ENCODE measurements at places on chromosomes 3 and 15.

- no peak for DNase-seq
These were observed 516.7 kb upstream of the MDFIC2 start for GRCh38 chr3:70829092-70829491.

DNA sequence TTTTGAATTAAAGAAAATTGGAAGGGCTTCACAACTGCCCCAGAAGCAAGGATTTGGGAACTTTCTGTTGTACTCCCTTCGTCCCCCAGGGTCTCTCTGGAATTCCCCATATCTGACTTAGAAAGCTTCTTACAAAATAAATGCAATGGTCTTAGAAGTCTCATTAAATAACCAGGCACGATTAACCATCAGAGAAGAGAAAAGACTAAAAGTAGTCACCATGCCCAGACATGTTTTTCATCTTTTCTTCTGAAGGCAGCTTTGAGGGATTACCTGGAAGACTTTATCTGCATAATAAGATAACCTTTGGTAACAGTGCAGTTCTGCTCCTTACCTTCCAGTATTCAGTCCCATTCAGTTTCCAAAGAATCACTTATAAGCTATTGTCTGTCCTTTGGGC lies 135.9 kb downstream of the PTPRG start:
- no peak for DNase-seq

DNA sequence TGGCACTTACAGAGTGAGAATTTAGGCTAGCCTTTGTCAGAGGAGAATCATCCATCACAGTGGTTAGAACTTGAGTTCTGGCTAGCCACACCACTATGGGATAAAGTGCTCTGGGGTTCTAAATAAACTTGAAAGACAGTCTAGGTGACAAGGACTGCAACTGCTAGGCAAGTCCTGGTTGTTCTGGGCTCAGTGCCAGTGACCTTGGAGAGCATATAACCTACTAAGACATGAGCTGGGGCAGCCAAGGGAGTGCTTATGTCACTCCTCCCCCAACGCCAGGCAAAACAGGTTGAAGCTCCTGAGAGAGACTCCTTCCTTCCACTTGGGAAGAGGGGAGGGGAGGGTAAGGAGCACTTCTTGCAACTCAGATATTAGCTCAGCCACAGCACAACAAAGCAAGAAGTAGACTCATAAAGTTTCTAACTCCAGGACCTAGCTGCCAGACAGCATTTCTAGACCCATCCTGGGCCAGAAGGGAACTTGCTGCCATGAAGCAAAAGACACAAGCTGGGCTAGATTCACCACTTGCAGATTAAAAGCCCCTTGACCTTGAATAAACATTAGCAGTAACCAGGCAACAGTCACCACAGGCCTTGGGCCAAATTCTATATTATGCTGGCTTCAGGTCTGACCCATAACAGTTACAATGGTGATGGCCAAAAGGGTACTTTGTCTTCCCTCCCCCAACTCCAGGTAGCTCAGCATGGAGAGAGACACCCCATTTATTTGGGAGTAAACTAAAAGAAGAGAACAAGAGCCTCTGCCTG lies 963.7 kb downstream of the PLOD2 start:
- DNase-seq, result no peak

DNA sequence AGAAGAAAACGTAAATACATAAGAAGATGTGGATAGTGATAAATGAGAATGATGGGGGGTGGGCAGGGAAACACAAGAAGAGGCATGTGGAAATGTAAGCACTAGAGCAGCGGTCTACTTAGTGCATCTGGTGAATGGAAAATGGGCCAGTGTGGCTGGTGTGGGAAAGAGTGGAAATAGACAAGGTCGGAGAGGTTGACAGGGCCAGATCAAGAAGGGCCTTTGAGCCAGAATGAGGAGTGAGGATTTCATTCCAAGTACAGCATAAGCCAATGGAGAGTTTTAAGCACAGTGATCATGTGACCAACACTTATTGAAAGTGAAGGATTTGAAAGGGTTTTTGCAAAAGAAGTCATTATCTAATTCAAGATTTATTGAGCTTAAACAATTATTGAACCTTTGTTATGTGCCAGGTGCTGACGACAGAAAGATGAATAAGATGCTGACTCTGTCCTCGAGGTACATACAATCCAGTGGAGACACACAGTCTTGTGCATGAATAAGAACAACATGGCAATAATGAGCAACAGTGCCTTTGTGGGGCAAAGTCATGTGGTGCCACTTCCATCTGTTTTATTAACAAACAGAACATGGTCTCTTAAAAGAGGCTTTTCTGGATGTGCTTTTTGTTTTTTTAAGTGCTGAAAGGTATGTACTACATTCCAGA lies 124.1 kb downstream of the MFSD1 start:
- no peak for DNase-seq

DNA sequence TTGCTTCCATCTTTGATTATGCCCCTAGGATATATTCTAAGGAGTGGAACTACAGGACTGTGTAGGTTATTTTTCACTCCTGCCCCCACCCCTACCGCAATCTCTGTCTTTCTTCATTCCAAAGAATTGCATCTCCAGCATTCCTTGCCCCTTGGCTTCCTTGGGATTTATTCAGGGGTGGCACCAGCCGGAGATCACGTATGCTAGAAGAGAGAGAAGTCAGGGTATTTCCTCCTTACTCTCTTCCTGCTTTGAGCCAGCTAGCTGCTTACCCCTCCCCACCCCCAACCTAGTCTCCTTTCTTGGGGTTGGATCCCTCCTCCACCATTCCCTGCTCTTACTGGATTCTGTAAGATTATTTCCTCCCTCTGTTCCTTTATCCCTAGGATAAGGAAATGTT lies 35.0 kb upstream of the DENND4A start:
- no peak for DNase-seq

GRCh38 chr3:168284728-168285127 lies 189.0 kb upstream of the GOLIM4 start:
- DNase-seq, result no peak

GRCh38 chr3:13892304-13892703 lies 12.4 kb upstream of the WNT7A start:
- no peak for DNase-seq

DNA sequence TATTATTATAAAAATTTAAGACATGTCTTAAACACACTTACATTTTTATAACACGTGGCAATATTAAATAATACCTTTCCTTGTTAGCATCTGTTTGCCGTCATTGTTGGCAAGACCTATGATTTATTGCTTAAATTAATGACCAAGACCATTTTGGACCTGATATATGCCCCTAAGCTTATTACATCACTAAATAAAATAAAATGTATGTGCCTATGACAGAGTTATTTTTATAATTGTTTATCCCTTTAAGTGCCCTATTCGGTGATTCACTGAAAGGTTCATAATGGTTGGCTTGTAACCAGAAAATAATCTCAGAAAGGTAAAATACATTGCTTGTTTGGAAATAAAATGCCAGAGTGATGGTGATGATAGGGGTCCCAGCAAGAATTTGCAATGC lies 17.5 kb downstream of the CDIN1 start:
- DNase-seq, result no peak

GRCh38 chr3:59374818-59375211 lies 325.0 kb upstream of the CFAP20DC start:
- no peak for DNase-seq

DNA sequence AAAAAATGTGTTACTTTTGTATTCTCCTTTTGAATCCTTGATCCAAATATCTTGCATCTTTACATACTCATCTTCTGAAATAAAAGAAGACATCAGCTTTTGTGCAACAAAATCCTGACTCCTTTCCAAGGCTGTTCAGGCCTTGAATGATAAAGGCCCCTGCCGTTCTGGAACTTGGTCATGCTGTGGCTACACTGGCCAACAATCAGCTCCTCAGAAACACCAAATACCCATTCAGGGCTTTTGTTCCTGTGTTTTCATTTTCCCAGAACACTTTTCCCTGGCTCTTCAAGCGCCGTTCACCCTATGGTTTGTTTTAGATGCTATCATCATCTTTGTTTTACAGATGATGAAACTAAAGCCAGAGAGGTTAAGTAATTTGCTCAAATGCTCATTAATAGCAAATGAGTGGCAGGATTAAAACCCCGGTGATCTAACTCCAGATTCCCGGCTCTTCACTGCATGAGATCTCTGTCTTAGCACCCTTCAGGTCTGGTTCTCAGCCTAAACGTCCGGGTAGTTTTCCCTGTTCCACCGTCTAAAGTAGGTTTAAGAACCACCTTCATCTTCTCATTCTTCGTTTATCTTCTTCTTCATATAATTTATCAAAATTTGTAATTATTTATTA lies 58.3 kb downstream of the EPHA3 start:
- no peak for DNase-seq

DNA sequence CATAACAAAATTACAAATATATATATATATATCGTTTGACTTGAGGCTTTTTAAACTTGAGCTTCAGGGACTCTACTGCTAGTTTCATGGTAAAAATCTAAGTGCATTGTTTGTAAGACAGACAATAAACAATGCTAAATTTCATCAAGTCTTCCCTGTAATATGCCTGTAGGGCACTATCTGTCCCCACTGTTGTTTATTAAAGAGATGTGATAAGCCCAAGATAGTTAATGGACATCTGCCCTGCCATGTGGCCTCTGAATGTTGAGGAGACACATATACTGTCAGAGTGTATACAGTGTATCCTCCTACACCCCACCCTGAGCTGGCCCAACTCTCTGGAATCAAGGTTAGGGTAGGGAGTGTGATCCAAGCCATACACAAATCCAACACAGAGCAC lies 15.1 kb upstream of the EIF1B start:
- DNase-seq, result no peak

GRCh38 chr3:110332629-110333028 lies 739.0 kb upstream of the NECTIN3 start:
- DNase-seq, result no peak

GRCh38 chr3:64417816-64418215 lies 192.6 kb upstream of the PRICKLE2 start:
- DNase-seq, result no peak

DNA sequence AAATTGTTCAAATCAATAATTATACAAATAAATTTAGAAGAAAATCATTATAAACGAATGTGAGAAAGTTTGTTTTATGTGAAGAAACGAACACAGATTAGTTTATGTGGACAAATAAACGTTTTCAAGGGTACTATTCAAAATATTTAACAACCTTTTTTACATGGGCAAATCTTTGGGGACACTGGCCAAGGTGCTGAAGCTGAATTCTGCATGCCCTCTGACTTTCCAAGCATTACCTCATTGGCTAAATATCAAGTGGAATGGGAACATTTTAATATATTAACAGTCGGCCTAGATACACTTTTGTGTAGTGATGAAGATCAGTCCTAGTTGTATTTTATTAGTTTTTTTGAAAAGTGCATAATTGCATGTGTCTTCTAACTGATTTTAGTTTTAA lies 636.4 kb upstream of the DPPA4 start:
- DNase-seq, result no peak

GRCh38 chr3:101873619-101874018 lies 24.3 kb downstream of the NFKBIZ start:
- DNase-seq, result no peak

GRCh38 chr3:180680097-180680430 lies 775 bp upstream of the CCDC39 start:
- DNase-seq, result no peak

GRCh38 chr15:88218557-88219221 lies 37.9 kb downstream of the NTRK3 start:
- DNase-seq, result no peak

DNA sequence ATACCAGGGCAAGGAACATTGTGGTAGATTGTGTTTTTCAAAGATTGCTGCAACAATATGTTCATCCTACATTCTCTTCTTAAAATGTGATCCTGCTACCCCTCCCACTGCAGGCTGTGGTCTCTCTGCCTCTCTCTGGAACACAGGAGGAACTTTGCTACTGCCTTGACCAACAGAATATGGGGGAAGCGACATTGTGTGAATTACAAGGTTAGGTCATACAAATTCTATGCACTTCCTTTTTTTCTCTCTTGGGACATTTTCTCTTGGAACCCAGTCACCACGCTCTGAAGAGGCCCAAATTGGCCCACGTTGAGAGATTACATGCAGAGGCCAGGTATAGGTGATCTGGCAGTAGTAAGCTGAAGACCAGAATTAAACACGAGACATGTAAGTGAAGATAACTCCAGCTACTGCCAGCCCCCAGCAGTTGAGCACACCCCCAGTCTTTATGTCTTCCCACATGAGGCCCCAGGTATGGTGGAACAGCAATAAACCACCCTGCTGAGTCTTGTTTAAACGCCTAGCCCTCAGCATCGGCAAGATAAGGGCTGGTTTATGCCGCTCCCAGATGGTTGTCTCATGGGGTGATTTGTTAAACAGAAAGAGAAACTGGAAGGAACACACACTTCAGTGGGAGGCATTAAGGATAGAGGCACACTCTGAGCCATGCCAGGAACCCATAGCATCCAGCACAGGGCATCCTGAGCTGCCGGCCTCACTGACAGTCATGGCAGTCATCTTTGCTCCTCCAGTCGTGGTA lies 59.9 kb downstream of the FAM43A start:
- DNase-seq, result no peak

- no peak for DNase-seq
These were observed 45.0 kb downstream of the ZNF860 start for GRCh38 chr3:32026593-32026992.

GRCh38 chr3:112857526-112857925 lies 10.9 kb upstream of the CD200R1L start:
- DNase-seq, result no peak

GRCh38 chr3:122030381-122031122 lies 8.5 kb upstream of the ILDR1 start:
- no peak for DNase-seq

DNA sequence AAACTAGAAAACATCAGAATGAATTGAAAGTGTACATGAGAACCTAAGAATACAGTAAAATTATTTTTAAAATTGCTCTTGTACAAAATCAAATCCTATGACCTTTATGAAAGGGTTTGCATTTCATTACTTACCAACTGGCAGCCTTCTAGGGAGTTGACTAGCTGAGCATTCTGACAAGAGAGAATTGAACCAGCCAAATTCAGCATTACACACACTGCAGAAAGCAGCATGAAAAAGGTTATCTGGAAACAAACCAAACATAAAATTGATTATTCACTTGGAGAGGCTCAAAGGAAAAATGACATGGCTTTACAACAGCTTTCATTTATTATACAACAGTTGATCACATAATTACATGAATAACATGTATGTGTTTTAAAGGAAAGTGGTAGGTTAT lies 17.4 kb downstream of the NSMCE3 start:
- no peak for DNase-seq

DNA sequence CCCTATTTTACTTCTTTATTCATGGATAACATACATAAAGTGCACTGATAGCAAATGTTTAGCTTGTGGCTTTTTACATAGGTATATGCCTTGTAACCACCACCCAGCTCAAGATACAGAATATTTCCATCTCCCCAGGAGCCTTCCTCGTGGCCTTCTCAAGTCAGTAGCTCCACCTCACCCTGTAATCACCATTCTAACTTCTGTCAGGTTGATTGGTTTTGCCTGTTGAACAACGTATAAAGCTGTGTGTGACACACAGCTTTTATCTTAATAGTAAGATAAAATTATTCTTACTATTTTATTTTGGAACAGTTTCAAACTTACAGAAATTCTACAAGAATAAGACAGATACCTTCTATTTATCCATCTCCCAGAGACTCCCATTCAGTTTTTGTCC lies 13.3 kb downstream of the ATG7 start:
- no peak for DNase-seq

GRCh38 chr3:183827809-183828537 lies 2.6 kb upstream of the MAP6D1 start:
- DNase-seq, result no peak

GRCh38 chr15:52427804-52428203 lies 100.9 kb downstream of the MYO5A start:
- DNase-seq, result no peak
